Large intestine (tissue), 12 donors: ENCODE measurements at places on chromosomes 1 and 21.

GRCh38 chr1:204520834-204521709 is 4.9 kb downstream of the MDM4 start:
- no peak for DNase-seq

DNA sequence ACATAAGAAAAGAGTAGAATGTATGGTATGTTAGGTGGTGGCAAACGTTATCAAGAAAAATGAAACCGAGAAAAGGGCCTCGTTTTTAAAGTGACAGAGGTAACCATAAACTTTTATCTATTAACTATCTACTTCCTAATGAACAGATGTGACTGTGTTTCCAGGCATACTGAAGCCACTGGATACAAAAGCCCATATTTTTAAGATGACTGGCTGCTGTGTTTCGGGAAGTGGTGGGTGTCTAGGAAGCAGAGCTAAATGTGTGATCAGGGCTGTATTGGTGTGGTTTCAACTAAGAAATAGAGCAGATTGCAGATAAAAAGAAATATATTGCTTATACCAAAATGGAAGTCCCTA is 71.8 kb downstream of the CHRM3 start:
- DNase-seq: no peak

DNA sequence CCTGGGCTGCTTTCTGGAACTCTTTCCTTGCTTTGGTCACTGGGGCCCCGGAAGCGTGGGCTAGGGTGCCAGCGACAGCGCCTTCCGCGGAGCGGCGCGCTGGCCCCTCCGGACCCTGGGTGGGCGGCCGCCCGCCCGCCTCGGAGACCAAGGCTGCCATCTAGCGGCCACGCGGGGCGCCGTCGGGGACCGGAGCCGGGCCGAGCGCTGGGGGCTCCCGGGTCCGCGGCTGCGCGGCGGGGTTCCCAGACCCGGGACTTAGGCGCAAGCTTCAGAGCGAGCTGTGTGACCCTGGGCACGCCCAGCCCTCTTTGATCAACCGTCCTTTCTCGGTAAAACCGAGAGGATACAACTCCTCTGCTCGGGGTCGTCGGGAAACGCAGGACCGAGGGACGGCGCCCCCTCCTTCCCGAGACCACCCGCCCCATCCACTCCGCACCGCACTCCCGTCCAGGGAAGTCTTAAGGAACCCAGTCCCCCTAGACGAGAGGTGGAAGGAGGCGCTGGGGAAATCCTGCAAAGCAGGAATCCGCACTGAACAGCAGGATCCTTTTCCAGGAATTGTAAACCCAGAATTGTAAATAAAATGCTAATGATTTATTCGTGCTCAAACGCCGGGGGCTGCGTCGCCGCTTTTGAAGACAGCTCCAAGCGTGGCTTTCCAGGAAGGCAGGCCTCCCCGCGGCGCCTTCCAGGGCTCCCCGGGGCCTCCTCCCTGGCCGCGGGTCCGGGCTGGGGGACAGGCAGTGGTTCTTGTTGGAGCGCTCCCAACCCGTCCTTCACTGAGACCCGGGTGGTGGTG is 41.2 kb downstream of the RRAGC start:
- peak; percentile 12 for DNase-seq

- no peak for DNase-seq
Measured at GRCh38 chr1:80961464-80962190, 839.1 kb upstream of the ADGRL2 start.

DNA sequence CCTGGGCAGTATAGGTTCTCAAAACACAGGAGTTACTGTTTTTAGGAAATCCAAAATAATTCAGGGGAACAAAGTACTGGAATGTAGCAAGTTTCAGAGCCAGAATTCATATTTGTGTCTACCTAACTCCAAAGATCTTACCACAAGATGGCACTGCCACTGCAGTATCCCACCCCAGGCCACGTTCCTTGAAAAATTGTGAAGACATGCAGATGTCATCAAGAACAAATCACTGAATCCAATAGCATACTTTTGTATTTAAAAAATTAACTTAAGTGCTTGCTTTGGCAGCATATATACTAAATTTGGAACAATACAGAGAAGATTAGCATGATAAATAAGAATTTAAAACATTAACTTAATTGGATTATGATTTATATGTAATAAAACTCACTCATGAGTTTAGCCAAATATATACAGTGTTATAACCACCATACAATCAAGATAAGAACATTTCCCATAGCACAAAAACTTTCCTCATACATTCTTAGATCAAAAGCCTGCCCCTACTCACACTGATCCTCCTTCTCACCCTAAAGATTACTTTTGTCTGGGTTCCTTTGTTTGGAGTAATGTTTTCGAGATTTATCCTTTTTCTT is 209.9 kb downstream of the FAF1 start:
- no peak for DNase-seq
